Melanocyte of skin (primary cell): ENCODE measurements at places on chromosomes 13 and 19. TPM values are rescaled to one million over a fixed set of nuclear protein-coding genes. Genes with fewer than 3 reads are reported as not detected.

The KLF1 gene
- total RNA-seq, result not detected in 2 replicates

The APOC4 gene
- not detected in 2 replicates for total RNA-seq

The AXL gene
- 12.7 and 17.4 TPM in 2 replicates for total RNA-seq

The NCAN gene
- total RNA-seq, result under 0.01 TPM in 1 of 2 replicates, not detected in the other

The OR10H4 gene
- total RNA-seq, result not detected in 2 replicates

The ASPDH gene
- not detected in 2 replicates for total RNA-seq

The OR7A10 gene
- total RNA-seq, result not detected in 2 replicates

The KLK15 gene
- total RNA-seq, result not detected in 2 replicates

The RFPL4AL1 gene
- total RNA-seq, result not detected in 2 replicates

The AKT2 gene
- 116 and 150 TPM in 2 replicates for total RNA-seq

The AMH gene
- total RNA-seq, result 0.33 and 0.62 TPM in 2 replicates

The TMEM145 gene
- total RNA-seq, result 3.7 TPM in 1 of 2 replicates, not detected in the other

The TJP3 gene
- not detected in 2 replicates for total RNA-seq

The MICU2 gene
- 46.9 and 55.7 TPM in 2 replicates for total RNA-seq

The ZNF582 gene
- total RNA-seq, result 2.0 TPM in 2 replicates

The OVOL3 gene
- not detected in 2 replicates for total RNA-seq

The KXD1 gene
- total RNA-seq, result 112 and 139 TPM in 2 replicates

The NBEA gene
- 0.31 and 0.33 TPM in 2 replicates for total RNA-seq

The GRIN3B gene
- not detected in 2 replicates for total RNA-seq

The HIPK4 gene
- under 0.01 and 0.31 TPM in 2 replicates for total RNA-seq

The FBXO17 gene
- 26.8 and 27.6 TPM in 2 replicates for total RNA-seq

The UPK1A gene
- total RNA-seq, result not detected in 2 replicates

The FRY gene
- 2.0 and 3.9 TPM in 2 replicates for total RNA-seq

The TMEM150B gene
- total RNA-seq, result not detected in 2 replicates

The FGF22 gene
- not detected in 2 replicates for total RNA-seq

The COG3 gene
- 21.0 and 36.0 TPM in 2 replicates for total RNA-seq

The MCEMP1 gene
- total RNA-seq, result not detected in 2 replicates

The PGLYRP1 gene
- not detected in 2 replicates for total RNA-seq

The MEIOSIN gene
- total RNA-seq, result not detected in 2 replicates

The CGB7 gene
- total RNA-seq, result 0.34 and 0.73 TPM in 2 replicates

The ZNF846 gene
- total RNA-seq, result 3.3 and 4.8 TPM in 2 replicates

The TUBA3C gene
- total RNA-seq, result not detected in 2 replicates

The ZNF226 gene
- total RNA-seq, result 12.7 and 15.3 TPM in 2 replicates

The ZNF560 gene
- total RNA-seq, result 0.15 and 1.7 TPM in 2 replicates

The CNFN gene
- total RNA-seq, result 1.1 TPM in 1 of 2 replicates, not detected in the other

The PRX gene
- 0.69 and 1.1 TPM in 2 replicates for total RNA-seq

The TNNT1 gene
- 0.34 and 0.73 TPM in 2 replicates for total RNA-seq

The KIR2DL4 gene
- not detected in 2 replicates for total RNA-seq

The SIGLEC8 gene
- total RNA-seq, result not detected in 2 replicates

The SLC17A7 gene
- under 0.01 TPM in 1 of 2 replicates, not detected in the other for total RNA-seq

The NAXD gene
- total RNA-seq, result 15.5 and 17.1 TPM in 2 replicates

The ACER1 gene
- not detected in 2 replicates for total RNA-seq
